ENCODE measurements at places on chromosomes 12 and 14.

DNA sequence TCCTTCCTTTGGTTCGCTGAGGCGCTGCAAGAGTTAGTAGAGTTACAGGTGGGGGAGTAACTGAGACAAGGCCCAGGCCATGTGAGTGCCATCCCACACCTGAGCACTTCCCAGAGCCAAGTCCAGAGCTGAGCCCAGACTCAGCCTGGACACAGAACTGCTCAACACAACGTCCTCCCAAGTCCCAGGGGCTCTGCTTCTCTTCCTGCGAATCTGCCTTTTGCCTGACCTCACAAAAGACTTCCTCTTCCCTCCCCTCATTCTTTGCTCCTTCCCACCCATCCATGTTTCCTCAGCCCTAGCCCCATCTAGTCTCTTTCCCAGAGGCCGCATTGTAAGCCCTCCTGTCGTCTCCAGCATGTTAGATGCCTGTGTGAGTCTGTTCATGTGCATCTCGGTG lies 16.6 kb upstream of the MCRS1 start:
- DNase-seq: no peak

DNA sequence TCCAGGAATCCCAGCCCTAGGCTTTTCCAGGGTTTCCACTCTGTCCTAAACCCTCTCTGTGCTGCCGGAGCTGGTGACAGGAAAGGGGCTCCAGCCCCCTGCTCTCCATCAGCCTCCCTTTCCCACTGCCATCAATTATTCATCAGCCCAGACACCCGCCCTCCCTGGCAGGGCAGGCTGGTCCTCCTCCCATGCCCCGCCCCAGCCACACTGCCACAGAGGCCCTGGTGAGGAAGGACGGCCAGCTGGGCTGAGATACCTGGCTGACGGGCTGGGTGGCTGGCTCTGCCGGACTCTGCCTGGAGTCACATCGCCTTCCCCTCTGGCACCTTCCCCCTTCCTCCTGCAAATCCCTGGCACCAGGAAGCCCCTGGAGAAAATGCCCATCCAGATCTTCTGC lies 11.9 kb upstream of the SMARCD1 start:
- no peak for DNase-seq

DNA sequence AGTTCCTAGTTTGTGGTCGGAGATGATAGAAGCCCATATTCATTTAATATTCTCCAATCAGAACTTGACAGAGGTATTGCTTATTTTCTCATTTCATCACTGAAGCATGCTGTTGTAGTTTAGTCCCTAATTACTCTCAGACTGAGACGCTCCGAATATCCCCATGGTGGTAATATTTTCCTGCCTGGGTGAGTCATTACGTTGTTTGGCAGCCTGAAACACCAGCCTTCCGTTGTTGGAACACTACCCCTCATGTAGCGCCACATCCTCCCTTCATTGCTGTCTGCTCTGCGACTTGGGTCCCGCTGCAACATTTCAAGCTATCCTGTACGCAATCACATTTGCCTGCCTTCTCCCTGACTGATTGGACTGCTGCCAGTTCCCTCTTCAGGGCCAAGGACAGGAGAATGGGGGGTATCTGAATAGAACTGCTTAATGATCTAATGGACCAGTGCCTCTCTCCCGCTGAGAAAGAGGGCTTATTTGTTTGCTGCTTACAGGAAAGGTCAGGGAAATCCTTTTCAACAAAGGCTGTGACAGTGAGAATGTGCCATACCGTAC lies 369.1 kb downstream of the NPAS3 start:
- DNase-seq: no peak

GRCh38 chr12:115979851-115980250 lies 297.6 kb downstream of the MED13L start:
- no peak for DNase-seq

- no peak for DNase-seq
These were observed 82.0 kb upstream of the HMGA2 start for GRCh38 chr12:65742018-65743010.

DNA sequence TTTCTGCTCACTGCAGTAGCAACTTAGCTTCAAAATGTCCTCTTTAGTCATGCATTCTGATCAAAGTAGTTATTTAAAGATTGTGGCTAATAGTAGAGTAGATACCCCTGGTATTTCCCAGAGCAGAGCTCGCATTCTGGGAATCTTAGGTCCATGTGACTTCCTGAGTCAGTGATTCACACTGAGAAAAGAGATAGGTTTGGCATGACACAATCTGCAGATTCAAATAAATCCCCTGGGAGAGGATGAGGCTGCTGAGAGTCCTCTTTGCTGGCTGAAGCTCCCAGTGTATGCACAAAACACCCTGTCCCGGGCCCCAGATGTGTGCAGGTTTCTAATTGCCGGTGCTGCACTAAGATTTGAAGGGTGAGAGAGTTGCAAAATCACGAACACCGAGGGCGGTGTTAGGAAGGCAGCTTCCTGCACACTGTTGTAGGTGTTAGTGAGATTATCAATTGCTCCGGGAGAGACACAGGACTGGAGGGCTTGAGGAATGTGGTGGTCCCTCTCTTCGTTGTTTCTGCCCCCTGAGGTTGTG lies 233.2 kb downstream of the NRXN3 start:
- DNase-seq: no peak

DNA sequence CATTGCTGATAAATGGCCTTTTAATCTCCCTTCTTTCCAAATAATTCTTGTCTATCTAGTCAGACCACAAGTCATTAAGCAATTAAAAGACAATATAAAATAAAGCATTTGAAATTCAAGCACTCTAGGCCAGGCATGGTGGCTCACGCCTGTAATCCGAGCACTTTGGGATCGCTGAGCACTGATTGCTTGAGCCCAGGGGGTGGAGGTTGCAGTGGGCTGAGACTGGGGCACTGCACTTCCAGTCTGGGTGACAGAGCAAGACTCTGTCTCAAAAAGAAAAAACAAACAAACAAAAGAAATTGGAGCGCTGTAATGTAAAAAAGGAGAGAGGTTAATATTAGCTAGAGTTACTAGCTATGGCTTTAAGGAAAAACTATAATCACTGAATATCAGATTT lies 30.5 kb upstream of the CSRP2 start:
- no peak for DNase-seq

DNA sequence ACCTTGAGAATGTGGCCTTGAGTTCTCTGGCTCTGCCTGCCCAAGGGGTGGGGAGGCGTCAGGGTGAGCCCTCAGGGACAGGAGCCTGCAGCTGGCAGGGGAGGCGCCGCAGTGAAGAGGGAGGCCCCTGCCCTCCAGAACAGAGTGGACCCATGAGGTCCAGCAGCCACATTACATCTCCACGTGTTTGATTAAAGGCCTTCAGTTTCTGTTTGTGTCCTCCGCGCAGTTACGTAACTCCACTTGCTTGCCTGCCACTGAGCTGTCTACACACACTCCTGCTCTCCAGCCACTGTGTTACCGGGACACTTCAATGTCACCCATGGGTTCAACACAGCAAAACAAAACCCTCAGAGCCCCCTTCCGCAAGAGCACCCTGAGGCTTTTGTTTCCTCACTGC lies 70.4 kb downstream of the CHGA start:
- DNase-seq: no peak

GRCh38 chr14:45902241-45902640 lies 649.2 kb upstream of the MIS18BP1 start:
- no peak for DNase-seq

GRCh38 chr14:99721792-99722516 lies 37.9 kb downstream of the CYP46A1 start:
- DNase-seq: peak; percentile 27

DNA sequence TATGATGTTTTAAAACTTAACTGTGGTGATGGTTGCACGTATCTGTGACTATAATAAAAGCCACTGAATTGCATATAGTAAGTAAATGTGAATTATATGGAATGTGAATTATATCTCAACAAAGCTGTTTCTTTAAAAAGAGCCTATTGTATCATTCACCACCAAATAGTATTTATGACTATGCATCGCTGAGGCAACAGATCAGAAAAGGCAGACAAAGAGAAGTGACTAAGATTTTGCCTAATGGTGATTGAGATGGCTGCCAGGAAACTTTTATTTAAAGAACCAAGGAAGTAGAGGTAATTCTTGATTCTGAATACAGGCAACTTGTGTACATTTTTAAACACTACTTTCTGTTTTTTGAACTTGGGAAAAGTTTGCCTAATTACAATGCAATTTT lies 31.7 kb downstream of the DHRS7 start:
- no peak for DNase-seq

DNA sequence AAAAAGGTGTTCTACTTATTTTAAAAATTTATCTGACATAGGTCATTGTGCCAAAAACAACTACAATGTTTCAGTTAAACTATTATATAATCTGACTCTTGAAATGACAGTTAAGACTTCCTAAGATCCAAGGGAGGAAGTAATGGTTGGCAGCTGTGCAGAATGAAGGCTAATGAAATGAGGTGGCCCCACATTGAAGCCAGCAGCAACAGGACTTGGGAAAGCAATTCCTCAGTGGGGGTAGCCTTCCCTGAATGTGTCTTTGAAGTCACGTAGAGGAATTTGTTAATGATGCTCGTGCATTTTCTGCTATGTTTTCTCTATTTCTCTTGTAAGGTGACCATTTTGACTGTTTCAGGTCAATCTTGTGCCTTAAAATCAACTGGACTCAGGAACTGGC lies 162.4 kb upstream of the DAAM1 start:
- DNase-seq: no peak

GRCh38 chr14:103133210-103134140 lies 10.2 kb downstream of the TNFAIP2 start:
- no peak for DNase-seq

- no peak for DNase-seq
These were observed 74.5 kb downstream of the CCDC60 start for GRCh38 chr12:119409043-119409442.

DNA sequence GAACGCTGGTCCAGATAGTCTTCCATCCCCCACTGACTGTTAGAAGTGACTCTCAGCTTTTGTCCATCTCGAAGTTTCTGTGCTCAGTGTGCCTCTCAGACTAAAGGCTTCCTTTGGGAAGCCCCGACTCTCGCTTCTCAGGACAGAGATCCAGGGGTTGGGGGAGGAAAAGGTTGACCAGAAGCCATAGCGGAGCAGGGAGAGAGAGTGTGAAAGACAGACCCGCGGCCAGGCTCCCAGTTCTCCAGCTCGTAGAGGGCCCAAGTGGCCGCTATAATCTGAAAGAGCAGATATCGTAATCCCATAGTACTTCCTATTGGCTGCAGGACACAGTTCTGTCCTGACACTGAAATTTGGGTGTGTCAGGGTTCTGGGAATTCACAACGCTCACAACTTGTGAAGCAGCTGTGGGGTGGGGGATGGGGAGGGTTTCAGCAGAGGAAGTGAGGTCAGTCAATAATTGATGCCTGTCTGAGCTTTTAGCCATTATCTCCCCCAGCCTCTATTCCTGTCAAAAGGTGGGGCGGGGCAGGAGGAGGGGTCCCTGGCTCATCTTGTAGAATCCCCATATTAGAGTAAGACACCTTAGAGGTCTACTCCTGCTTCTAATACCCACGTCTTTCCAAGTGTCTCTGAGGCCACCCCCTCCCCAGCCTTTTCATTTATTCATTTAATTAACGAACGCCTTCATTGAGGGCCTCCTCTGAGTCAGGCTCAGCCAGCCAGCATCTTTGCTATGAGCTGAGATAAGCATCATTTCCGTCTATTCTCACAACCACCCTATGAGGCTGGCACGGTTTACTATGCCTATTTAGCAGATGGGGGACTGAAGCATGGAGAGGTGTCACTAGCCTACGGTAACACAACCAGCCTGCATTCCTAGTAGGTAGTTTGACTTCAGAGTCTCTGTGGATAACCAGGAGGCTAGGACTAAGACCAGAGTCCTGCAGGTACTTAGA lies 1.6 kb upstream of the ACVRL1 start:
- DNase-seq: peak; percentile 46

DNA sequence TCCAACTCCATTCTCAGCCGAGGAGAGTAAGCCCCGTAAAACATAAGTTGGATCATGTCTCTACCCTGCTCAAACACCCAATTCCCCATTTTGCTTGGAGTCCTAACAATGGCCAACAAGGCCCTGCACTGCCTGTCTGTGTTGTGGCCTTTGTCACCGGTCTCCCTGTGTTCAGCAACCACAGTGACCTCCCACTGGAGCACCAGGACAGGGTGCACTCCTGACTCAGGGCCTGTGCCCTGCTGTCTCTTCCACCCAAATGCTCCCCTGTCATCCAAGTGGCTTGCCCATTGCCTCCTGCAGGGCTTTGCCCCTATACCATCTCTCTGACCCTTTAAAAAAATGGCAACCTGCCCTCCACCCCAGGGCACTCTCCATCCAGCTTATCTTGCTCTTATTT lies 4.4 kb upstream of the KRT85 start:
- no peak for DNase-seq

DNA sequence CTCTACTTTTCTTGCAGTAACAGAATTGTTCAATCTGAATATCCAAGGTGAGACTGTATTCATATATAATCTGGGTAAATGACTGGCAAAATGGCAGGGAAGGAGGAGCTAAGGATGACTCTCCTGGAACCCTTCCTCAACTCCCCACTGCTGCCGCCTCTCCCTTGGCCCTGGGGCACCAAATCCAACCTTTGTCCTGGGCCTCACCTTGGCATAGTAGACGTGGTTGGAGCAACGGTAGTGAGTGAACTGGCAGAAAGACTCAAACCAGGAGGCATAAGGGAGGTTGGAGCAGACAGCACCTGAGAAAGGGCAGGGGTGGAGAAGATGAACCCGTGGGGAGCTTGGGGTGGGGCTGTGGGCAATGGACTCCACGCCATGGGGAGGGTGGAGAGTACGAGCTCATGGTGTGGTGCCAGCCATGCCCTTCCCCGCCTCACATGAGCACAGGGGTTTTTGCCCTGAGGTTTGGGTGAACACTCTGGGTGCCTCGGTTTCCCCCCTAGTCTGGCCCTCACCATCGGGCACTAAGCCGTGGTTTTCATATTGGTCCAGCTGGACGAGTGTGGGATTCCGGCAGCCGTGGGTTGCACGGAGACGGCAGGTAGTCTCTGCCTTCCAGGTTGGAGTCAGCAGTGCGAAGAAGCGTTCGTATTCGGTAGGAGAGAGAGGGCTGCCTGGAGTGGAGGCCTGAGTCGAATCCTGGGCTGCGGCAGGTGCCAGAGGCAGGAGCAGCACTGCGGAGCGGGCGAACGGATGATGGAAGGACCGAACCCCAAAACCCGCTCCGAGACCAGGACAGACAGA lies 753 bp downstream of the ACRBP start:
- no peak for DNase-seq

GRCh38 chr12:2642896-2643425 lies 151.8 kb upstream of the FKBP4 start:
- no peak for DNase-seq

GRCh38 chr12:41992022-41992421 lies 152.7 kb downstream of the GXYLT1 start:
- DNase-seq: no peak
